ENCODE measurements at places on chromosomes 7 and 10.

GRCh38 chr7:45865594-45866410 is 7.1 kb downstream of the CCDC201 start:
- DNase-seq = no peak

DNA sequence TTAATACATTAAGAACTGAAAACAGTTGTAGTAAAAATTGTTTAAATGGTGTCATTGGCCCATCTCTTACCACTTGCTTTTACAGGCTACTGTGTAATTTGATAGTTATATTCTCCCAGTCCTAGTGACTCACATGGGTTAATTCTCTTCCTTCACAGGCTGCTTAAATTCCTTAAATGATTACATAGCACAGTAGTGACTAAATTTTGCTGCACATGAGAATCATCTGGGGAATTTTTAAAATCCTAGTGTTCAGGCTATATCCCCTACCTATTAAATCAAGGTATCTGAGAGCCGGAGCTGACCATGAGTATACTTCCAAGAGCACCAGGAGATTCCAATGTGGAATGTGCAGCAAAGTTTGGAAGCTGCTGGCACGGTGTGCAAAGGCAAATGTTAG is 45.3 kb upstream of the ZNF800 start:
- no peak for DNase-seq

DNA sequence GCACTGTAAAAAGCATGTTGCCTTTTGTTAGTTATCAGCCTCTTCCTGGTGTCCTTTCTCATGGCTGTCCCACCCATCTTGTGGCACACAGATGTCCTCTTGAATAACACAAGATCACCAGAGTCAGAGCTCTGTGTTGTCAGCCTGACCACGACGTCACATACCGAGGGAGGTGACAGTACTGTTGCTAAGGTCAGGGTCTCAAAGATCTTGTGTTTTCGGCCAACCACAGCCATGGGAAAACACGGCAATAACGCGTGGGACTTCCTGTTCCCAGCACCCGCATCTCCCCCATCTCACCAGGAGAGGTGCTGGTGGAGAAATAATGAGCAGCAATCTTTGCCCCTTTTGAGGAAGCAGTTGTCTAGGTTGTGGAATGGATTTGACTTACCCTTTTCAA is 40.4 kb downstream of the NPVF start:
- no peak for DNase-seq

- DNase-seq = no peak
These were observed 94.4 kb upstream of the GATA3 start for GRCh38 chr10:7960108-7960507.

Data from GM06990 (cell line).